Esophagus squamous epithelium (tissue), 5 donors: ENCODE measurements at places on chromosomes 4 and X.
A peak's percentile ranks its signal among the peaks of the same experiment; 100 is the strongest.

- no peak for DNase-seq
These were observed 21.5 kb downstream of the HAND2 start for GRCh38 chr4:173508386-173509035.

GRCh38 chr4:102871772-102872171 lies 3.0 kb downstream of the CISD2 start:
- no peak for DNase-seq

DNA sequence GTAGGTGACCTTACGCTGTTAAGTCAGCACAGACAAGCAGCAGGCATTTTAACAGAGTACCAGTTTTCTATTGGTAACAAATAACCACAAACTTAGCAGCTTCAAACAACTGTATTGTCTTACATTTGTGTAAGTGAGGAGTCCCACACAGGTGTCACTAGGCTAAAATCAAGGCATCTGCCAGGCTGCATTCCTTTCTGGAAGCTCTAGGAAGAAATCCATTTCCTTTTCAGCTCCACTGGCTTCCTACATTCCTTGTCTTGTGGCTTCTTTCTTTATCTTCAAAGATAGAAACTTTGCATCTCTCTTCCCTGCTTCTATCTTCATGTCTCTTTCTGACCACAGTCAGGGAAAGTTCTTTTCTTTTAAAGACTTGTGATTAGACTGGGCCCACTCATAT lies 139.9 kb downstream of the TMEM144 start:
- DNase-seq = no peak

GRCh38 chrX:148872161-148872535 lies 371.7 kb downstream of the AFF2 start:
- DNase-seq = no peak

- DNase-seq = no peak
These were observed 64.9 kb downstream of the SORCS2 start for GRCh38 chr4:7256984-7257810.

DNA sequence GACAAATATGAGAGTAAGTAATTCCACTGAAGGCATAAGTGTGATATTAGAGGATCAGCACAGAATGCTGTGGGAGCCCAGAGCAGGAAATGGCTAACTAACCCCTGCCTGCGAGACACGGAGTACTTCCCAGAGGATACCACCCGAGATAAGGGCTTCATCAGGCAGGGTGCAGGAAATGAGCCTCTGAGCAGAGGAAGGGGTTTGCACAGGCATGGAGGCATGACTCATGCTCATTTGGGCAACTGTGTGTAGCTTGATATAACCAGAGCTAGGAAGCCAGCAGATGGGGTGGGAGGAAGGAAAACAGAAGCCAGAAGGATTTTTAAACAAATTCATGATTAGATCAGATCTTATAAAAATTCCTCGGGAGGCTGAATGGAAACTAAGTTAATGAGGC lies 70.0 kb upstream of the TSPAN5 start:
- DNase-seq = no peak

DNA sequence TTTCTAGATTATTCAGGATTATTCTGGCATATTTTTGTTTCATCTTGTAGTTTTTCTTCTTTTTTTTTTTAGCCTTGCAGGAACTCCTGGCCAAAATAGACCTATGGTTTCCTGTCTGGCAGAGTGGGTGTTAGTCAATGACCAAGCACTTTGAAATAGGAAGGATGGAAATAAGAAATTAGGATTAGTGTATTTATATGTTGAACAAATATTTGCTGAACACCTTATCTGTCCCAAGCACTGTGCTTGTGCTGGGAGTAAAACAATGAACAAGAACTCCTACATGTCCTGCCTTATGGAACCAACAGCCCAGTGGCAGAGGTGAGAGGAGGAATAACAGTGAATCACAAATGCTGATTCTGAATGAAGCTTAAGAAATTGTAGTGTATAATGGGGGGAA lies 4.5 kb downstream of the MMRN1 start:
- no peak for DNase-seq

DNA sequence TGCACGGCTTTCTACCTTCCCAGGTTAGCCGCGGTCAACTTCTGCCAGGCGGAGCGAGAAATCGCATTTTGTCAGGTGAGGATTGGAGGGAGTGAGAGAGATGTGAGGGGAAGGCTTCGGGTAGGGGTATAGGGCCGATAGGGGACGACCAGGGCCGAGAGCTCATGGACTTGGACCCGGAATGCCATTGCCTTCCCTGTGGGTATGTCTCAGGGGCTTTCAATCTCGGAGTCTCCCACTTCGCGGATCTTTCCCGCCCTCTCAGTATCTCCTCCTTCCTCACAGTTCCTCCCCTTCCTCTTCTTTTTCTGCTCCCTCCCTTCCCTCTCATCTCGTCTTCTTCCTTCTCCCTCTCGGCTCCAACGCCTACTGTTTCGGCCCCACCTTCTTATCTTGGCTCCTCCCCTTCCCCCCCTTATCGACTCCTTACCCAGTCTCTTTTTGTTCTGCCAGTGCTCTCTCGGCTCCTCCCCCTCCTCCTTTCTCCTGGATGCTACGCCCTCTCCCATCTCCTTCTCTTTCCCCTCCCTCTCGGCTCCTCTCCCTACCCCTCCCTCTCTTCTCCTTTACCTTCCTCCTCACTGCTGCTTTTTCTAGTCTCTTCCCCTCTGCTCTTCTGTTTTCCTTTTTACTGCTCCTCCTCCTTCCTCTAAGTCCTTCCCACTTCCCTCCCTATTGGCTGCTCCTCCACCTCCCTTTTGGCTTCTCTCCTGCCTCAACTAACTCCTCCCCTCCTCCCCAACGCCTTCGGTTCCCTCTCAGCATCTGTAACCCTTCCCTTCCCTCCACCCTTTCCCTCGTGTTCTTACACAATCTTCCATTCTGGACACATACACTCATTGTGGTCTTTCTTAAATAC lies 29.4 kb upstream of the RBMX start:
- peak; percentile 4 for DNase-seq

DNA sequence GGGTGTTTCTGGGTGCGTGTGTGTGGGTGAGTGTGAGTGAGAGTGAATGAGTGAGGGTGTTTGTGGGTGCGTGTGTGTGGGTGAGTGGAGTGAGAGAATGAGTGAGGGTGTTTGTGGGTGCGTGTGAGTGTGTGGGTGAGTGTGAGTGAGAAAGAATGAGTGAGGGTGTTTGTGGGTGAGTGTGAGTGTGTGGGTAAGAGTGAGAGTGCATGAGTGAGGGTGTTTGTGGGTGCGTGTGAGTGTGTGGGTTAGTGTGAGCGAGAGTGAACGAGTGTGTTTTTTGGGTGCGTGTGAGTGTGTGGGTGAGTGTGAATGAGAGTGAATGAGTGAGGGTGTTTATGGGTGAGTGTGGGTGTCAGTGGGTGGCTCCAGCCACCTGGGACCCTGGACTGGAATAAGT lies 1676.1 kb upstream of the TENM3 start:
- DNase-seq = no peak

- DNase-seq = no peak
These were observed 117.9 kb downstream of the CPZ start for GRCh38 chr4:8710416-8710815.

- DNase-seq = no peak
These were observed 124.2 kb downstream of the C4orf51 start for GRCh38 chr4:145804116-145804515.

DNA sequence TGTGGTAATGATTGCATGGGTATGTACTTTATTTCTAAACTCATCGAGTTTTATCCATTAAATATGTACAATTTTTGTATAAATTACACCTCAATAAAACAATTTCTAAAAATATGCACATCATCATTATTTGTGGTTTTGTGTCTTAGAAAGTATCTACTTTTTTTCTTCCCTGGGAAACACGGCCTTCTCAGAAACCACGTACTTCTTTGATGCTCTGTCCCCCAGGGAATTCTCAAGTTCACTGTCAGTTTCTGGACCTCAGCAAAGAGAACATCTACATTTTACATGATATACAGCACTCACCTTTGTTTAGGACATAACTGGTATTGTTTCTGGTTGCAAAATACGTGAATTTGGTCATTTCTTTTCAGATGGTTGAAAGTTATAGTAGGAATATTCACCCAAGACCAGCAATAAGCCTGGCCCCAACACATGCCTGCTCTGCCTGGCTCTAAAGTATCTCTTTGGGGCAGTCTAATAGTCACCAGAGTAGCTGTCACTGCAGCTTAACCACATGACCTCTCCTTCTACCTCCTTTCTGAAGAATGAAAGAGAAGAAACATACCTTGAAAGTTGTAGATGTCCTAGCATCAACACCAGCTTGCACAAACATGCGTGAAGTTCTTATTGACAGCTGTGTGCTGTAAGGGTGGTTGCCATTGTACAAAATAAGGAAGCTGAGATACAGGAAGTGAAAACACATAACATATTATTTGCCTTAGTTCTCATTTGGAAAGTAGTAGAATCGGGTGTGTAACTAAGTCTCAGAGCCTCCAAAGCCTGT lies 48.4 kb upstream of the SPANXN4 start:
- no peak for DNase-seq

- no peak for DNase-seq
These were observed 1.9 kb downstream of the PHKA1 start for GRCh38 chrX:72712094-72712755.
